ENCODE measurements at places on chromosomes 3 and 15.

GRCh38 chr3:30607032-30607833, 832 bp downstream of the TGFBR2 start:
- DNase-seq = peak; percentile 49

DNA sequence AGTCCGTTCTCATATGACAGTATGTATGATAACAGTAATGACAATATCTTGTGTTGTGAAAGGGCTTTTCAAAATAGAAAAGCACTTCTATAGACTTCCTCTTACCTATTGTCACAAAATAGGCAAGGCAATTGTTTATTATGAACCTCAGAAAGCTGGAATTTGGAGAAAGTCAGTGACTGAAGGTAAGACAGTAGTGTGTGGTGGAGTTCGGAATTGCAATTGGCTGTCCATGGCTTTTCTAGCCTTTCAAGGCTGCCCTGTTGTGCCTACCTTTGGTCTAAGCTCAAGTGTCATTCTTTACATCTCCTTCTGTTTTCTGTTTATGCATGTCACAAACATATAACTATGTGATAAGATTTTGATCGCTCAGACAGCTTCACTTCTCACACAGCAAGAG, 219.3 kb upstream of the NR2E3 start:
- no peak for DNase-seq

- no peak for DNase-seq
Observed at GRCh38 chr15:26394801-26395200, 378.1 kb downstream of the GABRB3 start.

DNA sequence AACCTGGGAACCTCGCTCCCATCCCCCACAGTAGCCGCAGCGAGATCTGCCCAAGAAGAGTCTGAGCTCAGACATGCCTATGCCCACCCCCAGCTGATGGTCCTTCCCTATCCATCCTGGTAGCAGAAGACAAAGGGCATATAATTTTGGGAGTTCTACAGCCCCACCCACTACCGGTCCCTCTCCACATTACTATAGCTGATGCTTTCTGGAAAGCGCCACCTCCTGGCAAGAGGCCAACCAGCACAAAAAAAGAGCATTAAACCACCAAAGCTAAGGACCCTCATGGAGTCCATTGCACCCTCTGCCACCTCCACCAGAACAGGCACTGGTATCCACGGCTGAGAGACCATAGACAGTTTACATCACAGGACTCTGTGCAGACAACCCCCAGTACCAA, 168.4 kb downstream of the MEGF11 start:
- DNase-seq = no peak

DNA sequence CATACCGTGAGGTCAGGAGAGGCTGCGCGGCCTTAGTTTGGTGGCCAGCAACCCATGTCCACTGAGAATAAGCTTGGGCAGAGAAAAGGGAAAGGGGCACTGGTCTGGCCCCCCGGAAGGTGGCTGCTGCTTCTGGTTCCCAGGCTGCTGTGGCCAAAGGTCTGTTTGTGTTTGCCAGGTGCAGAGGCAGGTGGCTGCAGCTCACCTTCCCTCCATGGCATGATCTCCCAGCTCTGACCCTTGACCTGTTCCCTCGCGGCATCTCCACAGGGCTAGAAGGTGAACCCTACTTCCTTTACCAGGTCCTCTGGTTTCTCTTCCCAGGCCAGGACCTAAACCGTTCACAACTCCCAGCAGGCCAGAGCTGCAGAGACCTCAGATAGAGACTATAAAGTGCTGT, 13.8 kb downstream of the VPS18 start:
- DNase-seq = no peak

- DNase-seq = no peak
Observed at GRCh38 chr3:45199837-45200648, 26.0 kb downstream of the TMEM158 start.
